ENCODE measurements at places on chromosomes 4 and X.
A peak's percentile ranks its signal among the peaks of the same experiment; 100 is the strongest.

GRCh38 chr4:139606579-139607501 is 50.8 kb upstream of the SETD7 start:
- no peak for DNase-seq

DNA sequence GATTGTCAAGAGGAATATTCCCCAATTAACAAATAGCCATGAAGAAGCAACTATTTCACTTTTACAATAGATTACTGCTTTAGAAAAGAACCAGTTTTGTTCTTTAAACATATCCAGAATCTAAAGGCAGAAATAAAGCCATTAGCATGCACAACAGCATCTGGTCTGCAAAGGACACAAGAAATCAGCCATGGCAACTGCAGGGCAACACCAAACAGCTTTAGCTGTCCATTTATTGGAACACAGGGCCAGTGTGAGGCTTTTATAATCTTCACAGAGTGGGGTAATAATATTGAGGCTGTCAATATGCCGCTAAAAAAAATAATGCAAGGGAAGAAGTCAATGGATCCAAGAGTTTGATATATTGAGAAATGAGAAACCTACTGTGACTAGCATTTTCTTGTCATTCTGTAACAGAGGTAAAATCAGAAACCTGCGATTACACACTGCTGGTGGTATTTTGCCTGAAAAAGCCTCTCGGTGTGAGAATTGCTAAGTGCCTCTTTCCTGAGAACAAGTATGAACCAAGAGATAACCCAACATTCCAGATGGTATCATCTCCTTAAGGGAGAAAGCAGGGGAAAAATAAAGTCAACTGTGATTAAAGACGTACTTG is 2.7 kb upstream of the BANK1 start:
- DNase-seq: no peak

GRCh38 chr4:6507345-6507744 is 34.9 kb upstream of the PPP2R2C start:
- no peak for DNase-seq

DNA sequence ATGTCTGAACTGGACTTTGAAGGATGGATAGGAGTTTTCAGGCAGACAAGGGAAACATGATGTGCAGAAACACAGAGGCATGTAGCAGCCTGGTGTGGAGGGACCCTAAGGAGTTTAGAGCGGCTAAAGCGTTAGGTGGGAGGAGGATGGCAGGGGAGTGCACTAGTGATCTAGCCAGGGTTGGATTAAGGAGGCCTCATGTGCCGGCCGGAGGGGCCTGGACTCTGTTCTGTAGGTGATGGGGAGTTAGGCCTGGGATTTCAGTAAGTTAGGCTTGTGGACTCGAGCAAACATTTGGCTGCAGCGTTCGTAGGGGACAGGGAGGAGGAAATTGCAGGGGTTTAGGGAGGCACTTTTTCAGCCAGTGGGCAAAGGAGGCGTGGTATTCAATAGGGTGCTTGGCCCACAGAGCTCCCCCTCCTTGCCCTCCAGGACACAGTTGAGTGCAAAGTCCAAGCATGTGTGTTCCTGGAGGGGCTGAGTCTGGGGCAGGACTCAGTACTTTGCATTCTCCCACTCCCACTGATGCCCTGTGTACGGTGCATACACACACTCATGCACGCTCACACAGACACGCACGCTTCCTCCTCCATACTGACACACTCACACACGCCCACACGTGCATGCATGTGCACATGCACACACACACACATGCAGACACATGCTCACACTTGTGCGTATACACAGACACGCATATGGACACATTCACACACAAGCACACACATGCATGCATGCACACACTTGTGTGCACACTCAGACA is 18.6 kb downstream of the PSAPL1 start:
- DNase-seq: no peak

- DNase-seq: no peak
Measured at GRCh38 chr4:94763500-94763899, 5.7 kb downstream of the BMPR1B start.

- peak; percentile 3 for DNase-seq
Measured at GRCh38 chr4:147590249-147590920, 26.8 kb upstream of the TMEM184C start.

GRCh38 chr4:5036239-5036638 is 15.0 kb upstream of the STK32B start:
- no peak for DNase-seq

GRCh38 chrX:44874420-44875184 is 1.6 kb downstream of the KDM6A start:
- peak; percentile 38 for DNase-seq

- DNase-seq: no peak
Measured at GRCh38 chr4:184504385-184504784, 30.0 kb upstream of the IRF2 start.

- DNase-seq: no peak
Measured at GRCh38 chr4:100708776-100709175, 191.0 kb upstream of the EMCN start.

DNA sequence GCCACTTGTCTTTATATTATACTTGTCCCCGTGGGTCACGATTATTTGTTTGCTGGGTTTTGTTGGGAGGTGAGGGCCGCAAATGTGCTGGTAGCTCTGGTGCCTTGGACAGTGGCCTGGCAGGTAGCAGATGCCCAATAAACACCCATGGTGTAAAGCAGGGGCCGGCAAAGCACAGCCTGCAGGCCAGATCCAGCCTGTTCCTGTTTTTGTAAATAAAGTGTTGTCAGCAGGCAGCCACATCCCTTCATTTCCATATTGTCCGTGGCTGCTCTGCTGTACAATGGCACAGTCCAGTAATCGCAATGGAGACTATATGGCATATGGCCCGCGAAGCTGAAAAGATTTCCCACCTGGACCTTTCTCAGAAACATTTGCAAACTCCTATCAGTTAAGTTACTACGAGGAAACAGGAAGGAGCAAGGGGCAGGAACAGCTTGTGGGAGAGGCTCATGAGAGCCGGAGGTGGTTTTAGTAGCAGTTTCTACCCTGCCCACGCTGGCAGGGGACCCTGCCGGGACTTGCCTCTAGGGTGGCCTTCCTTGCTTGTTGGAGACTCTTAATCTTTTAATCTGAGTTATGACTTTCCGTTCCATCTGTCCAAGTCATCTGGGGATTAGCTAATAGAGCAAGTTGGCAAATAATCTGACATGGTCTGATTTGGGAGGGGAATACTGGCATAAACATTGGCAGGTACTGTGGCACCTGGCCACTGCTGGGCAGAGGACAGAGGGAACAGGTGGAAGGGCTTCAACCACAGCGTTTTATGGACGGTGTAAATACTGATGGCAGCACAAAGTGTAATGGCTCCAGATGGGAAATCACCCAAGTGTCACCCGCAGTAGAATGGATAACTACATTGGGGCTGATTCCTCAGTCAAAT is 19.6 kb downstream of the CLCN4 start:
- DNase-seq: no peak

DNA sequence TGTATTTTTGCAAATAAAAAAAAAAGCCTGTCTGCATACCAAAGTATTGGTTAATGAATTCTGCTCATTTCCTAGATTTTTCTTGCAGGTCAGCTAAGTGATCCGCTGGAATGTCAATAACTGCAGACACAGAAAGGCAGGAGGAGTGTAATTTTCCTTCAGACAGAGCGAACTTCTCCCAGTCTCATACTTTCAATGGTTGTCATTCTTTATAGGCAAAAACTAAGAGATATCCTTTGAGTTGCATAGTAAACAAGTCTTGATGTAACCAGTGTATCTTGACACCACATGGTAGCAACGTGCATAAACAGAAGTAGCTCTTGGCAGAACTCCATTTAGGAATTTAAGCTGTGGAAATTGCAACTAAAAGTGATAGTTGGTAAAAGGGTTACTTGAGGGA is 8.2 kb downstream of the CAPN6 start:
- no peak for DNase-seq

GRCh38 chrX:79107891-79108718 is 36.4 kb upstream of the GPR174 start:
- no peak for DNase-seq

GRCh38 chr4:77434299-77435092 is 171.1 kb upstream of the CXCL13 start:
- no peak for DNase-seq

DNA sequence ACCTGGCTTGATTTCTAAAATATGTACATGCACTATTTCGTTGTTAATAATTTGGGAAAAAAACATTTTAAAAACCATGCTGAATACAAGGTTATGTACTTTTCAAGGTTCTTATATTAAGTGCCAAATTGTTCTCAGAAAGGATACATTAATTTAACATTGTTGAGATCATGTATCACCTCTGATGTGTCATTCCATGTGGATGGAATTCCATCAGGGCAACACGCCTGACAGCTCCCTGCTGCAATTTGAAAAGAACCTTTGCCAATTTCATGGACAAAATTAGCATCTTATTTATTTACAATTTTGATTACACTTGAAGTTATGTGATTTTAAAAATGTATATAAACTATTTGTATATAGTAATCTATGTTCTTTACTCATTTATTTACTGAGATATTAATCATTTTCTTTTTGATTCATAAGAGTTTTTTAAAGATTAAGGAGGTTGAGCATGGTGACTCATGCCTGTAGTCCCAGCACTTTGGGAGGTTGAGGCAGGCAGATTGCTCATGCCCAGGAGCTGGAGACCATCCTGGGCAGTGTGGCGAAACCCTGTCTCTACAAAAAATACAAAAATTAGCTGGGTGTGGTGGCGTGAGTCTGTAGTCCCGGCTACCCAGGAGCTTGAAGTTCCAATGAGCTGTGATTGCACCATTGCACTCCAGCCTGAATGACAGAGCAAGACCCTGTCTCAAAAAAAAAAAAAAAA is 142.8 kb downstream of the ENPP6 start:
- DNase-seq: no peak

- DNase-seq: no peak
Measured at GRCh38 chrX:3529466-3530010, 183.1 kb upstream of the MXRA5 start.

- no peak for DNase-seq
Measured at GRCh38 chr4:21625447-21625846, 323.1 kb downstream of the KCNIP4 start.

DNA sequence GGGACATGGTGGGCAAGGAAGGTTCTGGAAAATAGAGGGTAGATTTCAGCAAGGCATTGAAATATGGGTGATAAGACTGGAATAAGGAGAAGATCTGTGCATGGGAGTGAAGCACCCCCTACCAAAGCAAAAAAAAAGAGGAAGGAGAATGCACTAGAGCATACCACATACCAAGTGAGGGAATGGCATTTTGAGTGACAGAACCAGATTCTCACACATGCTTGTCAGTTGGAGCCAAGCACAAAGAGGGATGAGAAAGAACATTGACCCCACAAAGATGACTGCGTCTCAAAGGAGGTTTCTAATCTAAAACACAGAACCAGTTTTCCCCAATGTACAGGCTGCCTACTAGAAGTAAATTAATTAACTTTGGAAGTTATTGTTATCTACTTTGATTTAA is 140.3 kb upstream of the SMAD1 start:
- DNase-seq: no peak

GRCh38 chr4:99028187-99028586 is 32.7 kb downstream of the METAP1 start:
- no peak for DNase-seq

DNA sequence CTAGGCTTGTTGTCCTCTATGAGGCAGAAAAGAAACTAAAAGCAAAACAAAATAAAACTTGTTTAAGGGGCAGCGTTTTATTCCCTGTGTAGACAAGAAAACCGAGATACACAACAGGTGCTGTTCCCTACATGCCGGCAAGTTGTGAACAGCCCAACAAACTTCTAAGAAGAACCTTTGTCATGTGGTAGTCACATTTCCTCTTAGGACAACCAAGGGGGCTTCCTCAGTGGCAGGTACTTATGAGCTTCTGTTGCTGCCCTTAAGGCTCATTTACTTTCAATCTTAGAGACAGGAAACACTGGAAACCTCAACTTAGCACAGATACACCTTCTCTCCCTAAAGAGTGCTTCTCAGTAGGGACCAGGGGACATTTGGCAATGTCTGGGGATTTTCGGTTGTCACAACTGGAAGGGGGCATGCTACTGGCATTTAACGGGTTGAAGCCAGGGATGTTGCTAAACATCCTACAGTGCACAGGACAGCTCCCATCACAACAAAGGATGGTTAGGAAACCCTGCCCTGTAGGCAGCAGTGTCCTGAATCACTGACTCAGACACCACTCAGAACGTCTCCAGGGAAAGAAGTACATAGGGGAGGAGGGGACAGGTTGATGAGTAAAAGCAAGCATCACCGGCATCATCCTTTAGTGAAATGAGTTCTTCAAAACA is 111.0 kb downstream of the ASB9 start:
- no peak for DNase-seq

GRCh38 chrX:19912-20571 is 261.1 kb upstream of the PLCXD1 start:
- DNase-seq: no peak

GRCh38 chrX:136318156-136318555 is 17.4 kb downstream of the ADGRG4 start:
- DNase-seq: no peak

GRCh38 chr4:138488533-138488932 is 246.4 kb upstream of the SLC7A11 start:
- no peak for DNase-seq

DNA sequence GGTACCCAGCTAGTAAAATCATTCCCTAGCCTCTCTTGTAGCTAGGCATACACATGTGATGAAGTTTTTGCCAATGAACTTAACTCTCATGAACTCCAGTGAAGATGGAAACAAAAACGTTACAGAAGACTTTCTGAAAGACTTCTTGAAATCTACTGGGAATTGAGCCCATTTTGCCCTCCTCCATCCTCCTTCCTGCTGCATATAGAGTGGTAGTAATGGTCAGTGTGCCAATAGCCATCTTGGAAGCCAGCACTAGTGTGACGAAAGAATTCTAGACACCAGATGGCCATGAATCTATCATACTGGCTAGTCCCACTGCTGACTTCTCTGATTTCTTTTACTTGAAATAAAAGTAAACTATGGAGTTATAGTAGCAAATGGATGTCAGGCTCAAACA is 30.9 kb upstream of the PPA2 start:
- no peak for DNase-seq

- DNase-seq: no peak
Measured at GRCh38 chr4:157810137-157810774, 362.6 kb downstream of the GASK1B start.

GRCh38 chrX:115363897-115364296 is 74.4 kb downstream of the LUZP4 start:
- DNase-seq: no peak

- DNase-seq: no peak
Measured at GRCh38 chr4:10083331-10083771, 33.2 kb downstream of the WDR1 start.

- DNase-seq: no peak
Measured at GRCh38 chr4:74884266-74884665, 48.6 kb upstream of the PARM1 start.

GRCh38 chr4:94623126-94623911 is 134.4 kb upstream of the BMPR1B start:
- DNase-seq: no peak

GRCh38 chr4:24224446-24224845 is 334.6 kb upstream of the PPARGC1A start:
- DNase-seq: no peak

- no peak for DNase-seq
Measured at GRCh38 chr4:153241970-153242838, 38.0 kb downstream of the TRIM2 start.

GRCh38 chrX:153626025-153626633 is 20.9 kb upstream of the DUSP9 start:
- DNase-seq: no peak

GRCh38 chrX:30653415-30654131 is at the start of gene GK:
Gene GK (plus strand): TSS chrX:30653423. CDS start chrX:30653538, 115 bp downstream.
- peak; percentile 5 for DNase-seq

- DNase-seq: no peak
Measured at GRCh38 chrX:34903316-34903715, 39.3 kb upstream of the FAM47B start.
